Lung microvascular endothelial cell (primary cell): ENCODE measurements at places on chromosomes 1 and 21.
A peak's percentile ranks its signal among the peaks of the same experiment; 100 is the strongest.

- DNase-seq = no peak
Observed at GRCh38 chr1:205532996-205533735, 28.7 kb downstream of the CDK18 start.

DNA sequence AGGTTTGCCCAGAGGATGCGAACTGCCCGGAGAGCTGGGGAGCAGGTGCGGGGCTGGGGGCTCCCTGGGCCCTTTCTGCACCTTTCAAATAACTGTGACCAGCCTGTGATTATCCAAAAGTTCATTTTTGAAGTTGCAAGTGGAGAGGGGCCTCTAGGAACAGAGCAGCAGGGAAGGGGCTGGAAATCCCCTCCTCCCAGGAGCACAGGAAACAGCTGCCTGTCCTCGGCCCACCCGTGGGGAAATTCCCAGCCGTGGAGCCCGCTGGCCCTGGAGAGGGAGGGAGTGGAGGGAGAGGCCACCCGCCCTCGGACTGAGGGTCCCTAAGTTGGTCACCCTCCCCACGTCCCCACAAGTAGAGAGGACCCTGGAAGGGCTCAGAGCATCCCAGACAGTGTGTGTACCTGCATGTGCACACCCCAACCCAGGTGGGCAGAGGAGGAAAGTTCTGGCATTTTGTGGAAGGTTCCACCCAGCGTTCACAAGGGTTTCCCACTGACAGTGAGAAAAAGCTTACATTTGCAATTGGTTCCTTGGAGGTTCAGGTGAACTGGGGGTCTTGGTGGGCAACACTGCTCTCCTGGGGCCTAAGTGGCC, 1.2 kb upstream of the TNFRSF4 start:
- peak; percentile 55 for DNase-seq

GRCh38 chr1:75765697-75766355, 20.2 kb upstream of the RABGGTB start:
- no peak for DNase-seq

GRCh38 chr1:30466610-30467009, 256.8 kb downstream of the MATN1 start:
- DNase-seq = no peak

GRCh38 chr1:68868606-68869005, 371.7 kb upstream of the DEPDC1 start:
- DNase-seq = no peak

DNA sequence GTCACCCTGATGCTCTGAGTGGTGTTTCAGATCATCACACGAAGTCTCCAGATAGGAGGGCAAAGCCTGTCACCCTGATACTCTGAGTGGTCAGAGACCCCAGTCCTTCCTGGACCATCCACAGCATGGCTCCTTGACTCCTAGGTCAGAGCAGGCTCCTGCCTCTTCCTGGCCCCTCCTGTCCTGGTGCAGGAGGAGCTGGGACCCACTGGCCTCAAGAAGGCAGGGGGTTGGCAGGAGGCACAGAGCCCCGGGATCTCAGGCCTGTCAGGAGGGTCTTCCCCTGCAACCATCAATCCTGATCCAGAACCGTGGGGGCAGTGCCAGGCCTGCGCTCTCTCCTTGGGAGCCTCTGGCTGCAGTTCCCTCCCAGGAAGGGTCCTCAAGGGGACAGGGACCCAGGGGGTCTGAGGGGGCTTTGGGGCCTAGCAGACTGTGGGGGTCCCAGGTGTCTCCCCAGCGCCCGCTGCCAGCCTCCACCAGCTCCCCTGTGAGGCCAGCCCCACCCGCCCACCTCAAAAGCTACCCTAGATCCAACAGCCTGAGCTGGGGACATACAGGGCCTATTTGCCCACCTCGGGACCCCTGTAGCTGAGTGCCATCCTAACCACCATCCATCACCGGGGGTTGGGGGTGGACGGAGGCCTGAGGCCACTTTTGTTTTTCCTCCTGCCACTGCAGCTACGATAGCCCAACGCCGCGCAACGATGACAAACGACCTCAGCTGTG, 27.5 kb downstream of the COL6A1 start:
- DNase-seq = no peak

- DNase-seq = no peak
Observed at GRCh38 chr21:45930231-45930760, 51.3 kb upstream of the COL6A1 start.

DNA sequence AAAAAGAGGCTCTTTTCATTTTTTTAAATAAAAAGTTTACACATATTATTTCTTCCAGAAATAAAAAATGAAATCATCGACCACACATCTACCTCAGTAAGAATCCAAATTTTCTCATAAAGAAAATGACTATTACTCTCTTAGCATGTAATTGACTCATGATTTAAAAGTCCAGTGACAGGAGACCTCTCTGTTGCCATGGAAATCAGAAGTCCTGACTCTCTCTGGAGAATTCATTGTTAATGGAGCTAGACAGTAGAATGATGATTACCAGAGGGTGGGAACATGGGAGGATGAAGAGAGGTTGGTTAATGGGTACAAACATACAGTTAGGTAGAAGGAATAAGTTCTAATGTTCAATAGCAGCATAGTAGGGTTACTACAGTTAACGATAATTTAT, 5.0 kb upstream of the CLCA4 start:
- no peak for DNase-seq

DNA sequence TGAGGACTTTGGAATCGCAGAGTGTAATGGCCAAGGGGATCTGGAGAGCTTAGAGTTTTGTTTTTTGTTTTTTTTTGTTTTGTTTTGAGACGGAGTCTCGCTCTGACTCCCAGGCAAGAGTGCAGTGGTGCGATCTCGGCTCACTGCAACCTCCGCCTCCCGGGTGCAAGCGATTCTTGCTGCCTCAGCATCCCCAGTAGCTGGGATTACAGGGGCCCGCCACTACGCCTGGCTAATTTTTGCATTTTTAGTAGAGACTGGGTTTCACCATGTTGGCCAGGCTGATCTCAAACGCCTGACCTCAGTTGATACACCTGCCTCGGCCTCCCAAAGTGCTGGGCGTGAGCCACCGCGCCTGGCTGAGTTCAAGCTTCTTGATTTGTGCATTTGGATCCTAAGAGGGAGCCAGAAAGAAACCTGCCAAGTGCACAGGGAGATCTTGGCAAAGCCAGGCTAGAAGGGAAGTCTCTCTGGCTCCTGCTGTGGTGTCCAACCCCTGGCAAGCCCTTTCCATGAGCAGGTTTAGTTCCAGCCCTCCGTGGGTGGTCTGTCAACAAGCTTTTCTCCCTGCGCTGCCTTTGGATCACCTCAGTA, 852 bp downstream of the FAAH start:
- DNase-seq = no peak

GRCh38 chr1:81379430-81379829, 421.3 kb upstream of the ADGRL2 start:
- DNase-seq = no peak

DNA sequence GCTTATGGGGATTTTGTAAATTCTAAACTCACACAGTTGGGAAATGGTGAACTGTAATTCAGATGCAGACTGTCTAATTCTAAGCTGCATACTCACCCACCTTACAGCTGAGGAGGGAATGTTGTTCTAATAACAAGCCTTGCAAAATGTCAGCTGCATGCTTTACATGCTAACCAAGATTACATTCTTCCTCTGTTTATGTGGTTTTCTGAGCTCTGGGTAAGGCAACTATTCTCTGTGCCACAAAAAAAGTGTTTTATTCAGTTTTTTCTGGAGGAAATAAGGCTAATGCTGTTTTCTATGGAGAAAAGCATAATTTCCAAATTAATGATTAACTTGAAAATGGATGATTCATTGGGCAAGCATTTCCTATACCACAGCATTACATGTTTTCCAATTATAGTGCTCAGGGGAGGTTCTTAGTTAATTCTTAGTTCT, 64.9 kb downstream of the RGS13 start:
- peak; percentile 8 for DNase-seq

- peak; percentile 59 for DNase-seq
Observed at GRCh38 chr1:182181167-182181572, 119.7 kb upstream of the ZNF648 start.

DNA sequence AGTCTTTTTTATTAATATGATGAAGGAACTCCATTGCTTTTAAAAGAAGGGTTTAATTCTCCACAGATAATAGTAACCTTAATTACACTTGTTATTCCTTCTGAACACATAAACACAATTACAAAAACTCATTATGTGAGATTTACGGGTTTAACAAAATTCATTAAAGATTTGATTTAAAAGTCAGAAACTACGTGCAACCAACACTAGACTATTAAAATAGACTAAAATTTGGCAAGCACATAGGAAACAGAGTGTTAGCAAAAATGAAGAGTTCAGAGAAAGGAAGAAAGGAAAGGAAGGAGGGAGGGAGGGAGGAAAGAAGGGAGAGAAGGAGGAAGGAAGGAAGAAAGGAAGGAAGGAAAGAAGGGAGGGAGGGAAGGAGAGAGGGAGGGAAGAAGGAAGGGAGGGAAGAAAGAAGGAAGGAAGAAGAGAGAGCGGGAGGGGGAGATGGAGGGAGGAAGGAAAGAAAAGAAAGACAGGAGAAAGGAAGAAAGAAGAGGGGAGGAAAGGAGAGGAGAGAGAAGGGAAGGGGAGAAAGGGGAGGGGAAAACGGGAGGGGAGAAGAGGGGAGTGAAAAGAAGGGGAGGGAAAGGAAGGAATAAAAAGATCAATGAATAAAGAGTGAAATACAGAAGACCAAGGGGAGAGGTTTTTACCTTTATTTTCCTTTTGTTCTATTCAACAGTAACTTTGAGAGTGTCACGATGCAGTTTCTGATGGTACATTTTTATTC, 123.4 kb upstream of the LYPLAL1 start:
- no peak for DNase-seq

DNA sequence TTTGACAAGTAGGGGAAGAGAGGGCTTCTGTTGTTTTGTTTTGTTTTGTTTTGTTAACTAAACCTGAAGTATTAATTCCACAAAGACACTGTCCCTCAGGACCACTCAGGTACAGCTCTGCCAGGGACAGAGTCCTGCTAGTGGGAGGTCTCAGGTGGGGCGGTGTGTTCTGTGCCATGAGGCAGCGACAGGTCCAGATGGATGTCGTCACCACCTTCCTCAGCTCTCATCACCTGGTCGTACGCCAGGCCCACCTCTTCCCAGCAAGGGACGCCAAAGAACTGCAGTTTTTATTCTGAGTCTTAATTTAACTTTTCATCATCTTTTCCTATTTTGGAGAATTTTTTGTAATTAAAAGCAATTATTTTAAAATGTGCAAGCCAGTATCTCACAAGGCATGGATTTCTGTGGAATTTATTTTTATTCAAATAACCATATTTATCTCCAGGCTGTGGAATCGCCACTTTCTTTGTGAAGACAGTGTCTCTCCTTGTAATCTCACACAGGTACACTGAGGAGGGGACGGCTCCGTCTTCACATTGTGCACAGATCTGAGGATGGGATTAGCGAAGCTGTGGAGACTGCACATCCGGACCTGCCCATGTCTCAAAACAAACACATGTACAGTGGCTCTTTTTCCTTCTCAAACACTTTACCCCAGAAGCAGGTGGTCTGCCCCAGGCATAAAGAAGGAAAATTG, 62.5 kb downstream of the POFUT2 start:
- no peak for DNase-seq

GRCh38 chr21:26888931-26889330, 43.7 kb upstream of the ADAMTS1 start:
- DNase-seq = no peak

DNA sequence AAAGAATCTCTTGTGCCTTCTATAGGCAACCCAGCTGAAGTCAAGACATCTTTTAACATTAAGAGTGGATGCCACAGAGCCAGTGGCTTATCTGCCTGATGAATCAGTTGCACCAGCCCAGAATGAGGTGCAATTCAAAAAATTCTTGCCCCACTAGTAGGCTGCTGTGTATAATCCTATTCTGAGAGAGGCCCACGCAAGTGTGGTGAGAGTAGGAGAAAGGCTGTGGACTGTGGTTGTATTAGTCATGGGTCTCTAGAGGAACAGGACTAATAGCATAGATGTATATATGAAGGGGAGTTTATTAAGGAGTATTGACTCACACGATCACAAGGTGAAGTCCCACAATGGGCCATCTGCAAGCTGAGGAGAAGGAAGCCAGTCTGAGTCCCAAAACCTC, 216.4 kb downstream of the LTN1 start:
- DNase-seq = no peak

DNA sequence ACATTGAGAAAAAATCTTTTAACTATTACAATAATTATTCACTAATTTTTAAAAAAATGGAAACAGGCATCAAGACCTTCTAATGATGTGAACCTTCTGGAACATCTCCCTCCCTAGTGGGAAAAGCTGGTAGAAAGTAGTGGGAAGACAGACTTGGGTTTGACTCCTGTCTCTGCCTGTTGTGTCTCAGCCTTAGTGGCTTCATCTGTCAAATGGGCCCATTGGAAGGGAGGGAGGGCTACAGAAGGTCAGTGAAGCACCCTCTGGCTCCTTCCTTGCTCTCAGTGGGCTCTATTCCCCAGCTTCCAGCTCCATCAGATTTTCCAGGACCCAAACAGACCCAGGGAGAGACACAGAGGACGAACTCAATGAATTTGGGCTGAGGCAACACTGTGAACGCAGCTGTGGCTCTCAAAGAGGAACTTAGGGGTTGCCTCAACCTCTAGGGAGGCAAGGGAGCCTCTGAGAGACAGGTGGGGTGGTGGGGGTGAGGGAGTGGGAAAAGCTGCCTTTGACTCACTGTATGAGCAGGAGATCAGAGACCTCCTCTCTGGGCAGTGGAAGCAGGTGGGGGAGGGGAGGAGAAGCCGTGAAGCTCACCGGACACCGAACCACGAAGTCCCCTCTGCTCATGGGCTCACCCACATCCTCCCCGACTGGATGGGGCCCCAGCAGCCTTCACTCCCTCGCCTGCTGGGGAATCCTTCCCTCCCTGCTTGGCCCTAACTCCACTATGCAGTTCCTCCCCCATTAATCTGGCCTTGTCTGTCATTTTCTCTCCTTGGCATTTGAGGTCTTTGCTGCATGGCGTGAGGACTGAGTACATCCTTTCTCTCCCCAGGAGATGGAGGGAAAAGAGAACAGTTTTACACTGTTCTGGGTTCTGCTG, 4.5 kb downstream of the CNR2 start:
- no peak for DNase-seq

DNA sequence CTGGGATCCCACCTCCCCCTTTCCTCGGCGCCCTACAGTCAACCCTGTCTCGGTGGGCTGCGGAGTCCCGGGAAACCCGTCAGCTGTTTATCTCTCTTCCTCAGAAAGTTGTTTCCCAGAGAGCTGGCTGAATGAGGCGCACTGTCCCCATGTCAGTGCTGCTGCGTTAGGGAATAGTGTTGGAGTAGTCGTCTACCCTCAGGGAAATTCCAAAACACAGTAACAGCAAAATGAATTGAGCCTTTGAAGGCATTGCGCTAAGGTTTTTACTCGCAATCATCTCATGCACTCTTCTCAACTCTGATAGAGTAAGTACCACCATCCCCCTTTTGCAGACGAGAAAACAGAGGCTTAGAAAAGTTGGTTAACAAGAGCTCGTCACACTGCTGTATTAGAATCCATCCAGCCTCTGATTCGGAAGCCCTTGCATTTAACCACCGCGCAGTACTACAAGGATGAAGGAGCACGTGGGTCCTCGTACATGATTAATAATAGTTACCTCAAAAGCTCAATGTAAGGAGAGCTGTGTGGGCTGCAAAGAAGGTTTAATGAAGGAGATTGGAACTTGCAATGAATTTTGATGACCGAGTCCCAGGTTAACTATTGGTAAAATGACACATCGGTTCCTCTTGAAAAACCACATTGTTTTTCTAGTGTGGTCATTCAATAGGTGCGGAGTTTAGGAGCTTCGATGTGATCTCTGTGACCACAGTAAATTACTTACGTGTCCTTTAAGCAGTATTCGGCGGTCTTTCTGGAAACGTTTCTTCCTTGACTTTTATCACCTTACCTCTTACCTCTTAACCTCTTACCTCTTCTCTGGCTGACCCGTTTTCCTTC, 788 bp upstream of the EDEM3 start:
- DNase-seq = peak; percentile 52
